ENCODE measurements at places on chromosomes 5 and 9. TPM values are rescaled to one million over a fixed set of nuclear protein-coding genes. Genes with fewer than 3 reads are reported as not detected.

Gene PPP3R2
- total RNA-seq: not detected

Gene TNFSF15
- 0.21 TPM for total RNA-seq

Gene SLC25A2
- total RNA-seq: not detected

Gene ADAMTS6
- total RNA-seq: 0.10 TPM

Gene PDE8B
- 1.1 TPM for total RNA-seq

Gene ARSI
- 47.8 TPM for total RNA-seq

Gene FGF18
- total RNA-seq: 0.62 TPM

Gene FAM13B
- total RNA-seq: 11.7 TPM

Gene COL27A1
- total RNA-seq: 14.6 TPM

Gene IL33
- total RNA-seq: 0.87 TPM

Gene GABRB2
- total RNA-seq: not detected

Gene PDCD1LG2
- 0.46 TPM for total RNA-seq

Gene NTNG2
- total RNA-seq: 1.6 TPM

Gene TMEM8B
- total RNA-seq: 3.7 TPM

Gene GRIN3A
- total RNA-seq: not detected

Gene TRIO
- total RNA-seq: 97.4 TPM

Gene HMCN2
- total RNA-seq: 0.06 TPM

Gene ENTREP1
- total RNA-seq: 0.43 TPM

Gene SPINK5
- total RNA-seq: not detected

Gene SCGB3A2
- not detected for total RNA-seq

Gene PAPPA
- total RNA-seq: 24.8 TPM

Gene EPB41L4A
- total RNA-seq: 1.5 TPM

Gene PSAT1
- total RNA-seq: 177 TPM

Gene MEIKIN
- not detected for total RNA-seq

Gene DOCK8
- 0.23 TPM for total RNA-seq

Gene SLC6A3
- 0.09 TPM for total RNA-seq

Gene IFNB1
- total RNA-seq: 0.15 TPM

Gene RMRP
- total RNA-seq: 7.0 TPM

Gene KCNN2
- 0.06 TPM for total RNA-seq

Gene AFAP1L1
- total RNA-seq: 8.1 TPM

Gene FREM1
- total RNA-seq: not detected

Gene BAAT
- total RNA-seq: 0.55 TPM

Gene INSL6
- not detected for total RNA-seq

Gene PCDHB5
- total RNA-seq: 1.6 TPM

Gene SPOCK1
- 14.2 TPM for total RNA-seq

Gene SARDH
- 0.10 TPM for total RNA-seq

Gene KIF3A
- 5.2 TPM for total RNA-seq

Gene CER1
- total RNA-seq: not detected

Gene TPPP
- total RNA-seq: 6.4 TPM

Gene RASGEF1C
- not detected for total RNA-seq

Gene SLC6A18
- not detected for total RNA-seq

Gene CARD9
- 0.53 TPM for total RNA-seq

Gene RCL1
- 38.0 TPM for total RNA-seq

Gene QSOX2
- total RNA-seq: 29.7 TPM

Gene GPR21
- not detected for total RNA-seq

Gene ADGRD2
- total RNA-seq: not detected

Gene AGXT2
- not detected for total RNA-seq

Gene PCDHGB7
- 0.05 TPM for total RNA-seq

Gene FST
- 7.1 TPM for total RNA-seq

Gene SLCO6A1
- not detected for total RNA-seq

Gene SRP19
- 98.9 TPM for total RNA-seq

Measured in A549 treated with CORT108297 at 1 μM for 4 hours (cell line).